ENCODE measurements at places on chromosomes 16 and 17.

DNA sequence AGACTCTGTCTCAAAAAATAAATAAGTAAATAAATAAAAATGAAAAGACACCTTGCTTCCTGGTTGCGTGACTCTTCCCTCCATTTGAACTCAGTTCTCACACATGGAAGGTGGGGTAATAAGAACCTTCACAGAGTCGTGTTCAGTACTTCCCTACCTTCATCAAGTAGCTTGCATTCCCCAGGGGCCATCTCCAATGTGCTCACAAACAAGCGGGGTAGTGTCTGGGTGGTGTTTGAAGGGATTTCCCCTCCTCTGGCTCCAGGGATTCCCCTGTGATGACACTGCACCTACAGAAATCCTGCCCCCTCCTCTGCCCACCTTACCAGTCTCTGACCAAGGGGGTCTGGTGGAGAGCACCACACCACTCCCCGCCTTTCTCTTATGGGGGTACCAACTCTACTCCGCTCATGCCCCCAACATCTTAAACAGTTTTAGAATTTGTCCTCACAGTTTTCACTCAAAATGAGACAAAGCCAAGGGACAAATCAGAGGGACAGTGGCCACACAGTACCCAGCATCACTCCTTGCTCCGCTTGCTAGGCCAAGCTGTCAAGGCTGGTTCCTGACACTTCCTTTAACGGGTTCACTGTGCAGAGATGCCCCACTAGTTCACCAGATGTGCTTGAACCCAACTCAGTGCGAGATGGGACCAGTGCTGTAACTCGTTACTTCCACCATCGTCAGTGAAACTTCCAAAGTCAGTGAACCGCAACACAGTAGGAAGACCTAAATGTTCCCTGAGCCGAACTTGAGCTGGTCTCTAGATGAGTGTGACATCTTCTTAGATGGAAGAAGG is 69.1 kb downstream of the COPRS start:
- no peak for DNase-seq

GRCh38 chr16:88787579-88788314 is 2.7 kb upstream of the PIEZO1 start:
- DNase-seq, result no peak

- peak; percentile 87 for DNase-seq
These were observed 16.9 kb upstream of the GLIS2 start for GRCh38 chr16:4298761-4299522.

GRCh38 chr16:6498858-6499257 is 833.8 kb upstream of the RBFOX1 start:
- no peak for DNase-seq

DNA sequence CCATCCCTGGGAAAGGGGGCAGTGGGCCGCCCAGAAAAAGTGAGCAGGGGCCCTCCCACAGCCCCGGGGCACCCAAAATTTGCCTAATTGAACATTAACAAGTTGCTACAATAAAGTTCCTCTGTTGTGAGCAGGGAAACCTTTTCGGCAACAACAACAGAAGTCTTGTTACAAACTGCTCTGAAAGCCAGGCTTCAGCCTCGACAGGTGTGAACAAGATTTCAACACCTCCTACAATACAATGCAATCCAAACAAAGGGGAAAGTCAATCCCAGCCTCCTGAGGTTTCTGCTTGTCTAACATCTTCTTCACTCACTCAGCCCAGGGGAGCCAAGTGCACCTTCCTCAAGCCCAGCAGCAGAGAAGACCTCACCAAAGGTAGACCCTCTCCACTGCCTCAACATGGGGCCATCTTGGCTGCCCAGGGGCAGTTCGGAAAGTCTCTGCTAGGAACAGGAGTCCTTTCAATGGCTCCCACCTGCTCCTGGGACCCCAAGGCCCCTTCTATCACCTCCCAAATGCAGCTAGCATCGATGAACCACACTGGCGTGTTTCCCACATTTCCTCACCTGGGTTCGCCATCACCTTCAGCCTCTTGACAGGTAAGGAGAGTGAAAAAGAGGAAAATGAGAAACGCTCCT is 19.1 kb downstream of the ZFHX3 start:
- DNase-seq, result no peak

DNA sequence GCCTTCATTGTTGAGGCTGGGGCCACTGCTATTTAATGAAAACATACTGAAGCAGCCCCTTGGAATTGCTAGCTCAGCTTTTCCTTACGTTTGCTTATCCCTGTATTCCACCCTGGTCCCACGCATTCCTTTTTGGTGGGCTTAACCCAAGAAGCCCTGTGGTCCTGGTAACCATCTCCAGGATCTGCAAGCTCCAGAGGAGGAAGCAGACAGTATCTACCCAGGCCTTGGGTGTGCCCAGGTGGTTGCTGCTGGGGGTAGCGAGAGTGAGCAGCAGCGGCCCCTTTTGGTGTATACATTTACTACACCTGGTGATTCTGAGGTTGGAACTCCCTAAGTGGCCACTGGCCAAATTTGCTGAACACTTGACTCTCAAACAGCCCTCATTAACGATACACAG is 97.7 kb downstream of the CBLN1 start:
- DNase-seq, result peak; percentile 58

- DNase-seq, result no peak
These were observed 8.9 kb upstream of the WSCD1 start for GRCh38 chr17:6061290-6061689.

DNA sequence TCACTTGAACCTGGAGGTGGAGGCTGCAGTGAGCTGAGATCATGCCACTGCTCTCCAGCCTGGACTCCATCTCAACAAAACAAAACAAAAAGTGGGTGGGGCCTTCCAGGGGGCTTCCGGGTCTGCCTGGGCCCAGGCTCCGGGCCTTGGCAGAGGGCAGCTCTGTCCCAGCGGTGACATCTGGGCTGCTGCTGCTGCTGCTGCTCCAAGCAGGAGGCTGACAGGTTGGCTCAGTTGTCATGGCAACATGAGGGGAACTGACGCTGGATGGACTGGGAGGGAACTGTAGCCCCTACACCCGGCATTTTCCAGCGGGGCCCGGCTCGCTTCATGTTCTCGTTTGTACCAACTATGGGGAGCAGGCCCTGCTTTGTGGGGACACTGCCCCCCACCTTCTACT is 4.0 kb downstream of the BAIAP3 start:
- DNase-seq, result peak; percentile 56

- no peak for DNase-seq
These were observed 46.9 kb downstream of the TK2 start for GRCh38 chr16:66503030-66503429.

GRCh38 chr16:87240211-87241136 is 76.7 kb downstream of the C16orf95 start:
- no peak for DNase-seq

DNA sequence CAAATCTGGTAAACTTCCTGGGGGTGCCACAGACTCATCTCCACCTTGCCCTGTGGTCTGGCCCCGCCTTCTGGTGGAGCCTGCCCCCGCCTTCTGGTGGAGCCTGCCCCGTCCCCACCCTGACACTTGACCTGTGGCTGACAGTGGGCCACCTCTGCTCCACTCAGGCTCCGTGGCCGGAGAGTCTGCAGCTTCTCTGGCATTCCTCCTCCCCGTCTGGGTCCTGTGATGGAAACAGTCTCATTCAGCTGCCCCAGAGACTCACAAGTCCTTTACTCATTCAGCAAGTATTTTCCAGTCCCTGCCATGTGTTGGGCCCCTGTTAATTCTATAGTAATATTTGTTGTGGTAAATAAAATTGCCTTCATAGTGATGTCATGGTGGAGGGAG is 21.0 kb upstream of the G6PC1 start:
- no peak for DNase-seq

- DNase-seq, result peak; percentile 24
These were observed 1.8 kb downstream of the MYH10 start for GRCh38 chr17:8628609-8629169.

DNA sequence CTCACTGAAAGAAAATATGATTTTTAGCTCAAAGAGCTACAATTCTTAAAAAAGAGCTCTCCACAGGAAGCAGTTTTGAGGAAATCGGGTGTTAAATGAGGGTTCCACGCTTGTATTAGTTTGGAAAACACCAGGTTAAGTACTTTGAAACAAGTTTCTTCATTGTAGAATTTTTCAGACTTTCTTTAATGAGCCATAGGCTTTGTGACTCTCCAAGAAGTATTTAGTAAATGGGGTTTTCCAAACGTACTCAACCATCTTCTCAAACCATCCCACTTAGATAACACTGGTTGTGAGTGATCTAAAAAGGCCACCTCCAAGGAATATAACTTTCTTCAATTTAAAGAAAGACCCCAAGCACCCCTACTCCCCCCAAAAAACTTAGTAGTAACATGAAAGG is 2.7 kb downstream of the ULK2 start:
- no peak for DNase-seq

DNA sequence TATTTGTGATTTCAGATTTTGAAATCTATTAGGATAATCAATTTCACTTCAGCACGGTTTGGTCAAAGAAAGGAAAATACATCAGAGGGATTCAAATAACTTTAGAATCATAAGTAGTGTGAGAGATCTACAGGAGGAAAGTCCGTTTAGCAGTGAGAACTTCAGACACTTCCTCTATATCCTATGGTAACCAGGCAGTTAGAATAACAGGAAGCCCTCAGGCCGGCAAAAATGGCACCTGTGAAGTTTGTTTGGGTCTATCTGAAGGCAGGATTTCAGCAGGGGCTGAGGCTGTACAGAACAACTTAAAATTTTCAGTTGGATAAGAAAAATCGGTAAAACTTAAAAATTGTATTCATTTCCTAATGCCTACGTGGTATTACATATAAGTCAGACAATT is 24.9 kb downstream of the KCNJ16 start:
- no peak for DNase-seq

GRCh38 chr17:16926061-16926511 is 45.8 kb downstream of the TNFRSF13B start:
- DNase-seq, result no peak

- DNase-seq, result no peak
These were observed 16.3 kb downstream of the ITGAD start for GRCh38 chr16:31409433-31409832.

DNA sequence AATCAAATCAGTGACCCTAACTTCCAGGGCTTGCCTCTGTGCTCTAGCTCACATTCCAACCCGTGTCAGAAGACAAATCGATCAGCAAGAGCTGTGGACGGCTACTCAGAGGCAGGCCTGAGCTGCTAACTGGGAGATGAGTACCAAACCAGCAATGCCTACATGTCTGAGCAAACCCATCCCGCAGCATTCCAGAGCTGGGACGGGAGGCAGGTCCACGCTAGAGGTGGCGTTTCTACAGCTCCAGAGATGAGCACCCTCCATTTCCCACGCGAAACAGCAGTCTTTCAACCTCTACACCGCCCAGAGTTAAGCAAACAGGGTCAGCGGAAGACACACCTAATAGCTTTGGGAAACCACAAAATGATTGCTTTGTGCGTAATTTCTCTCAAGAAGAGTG is 6.5 kb downstream of the NXN start:
- DNase-seq, result no peak

DNA sequence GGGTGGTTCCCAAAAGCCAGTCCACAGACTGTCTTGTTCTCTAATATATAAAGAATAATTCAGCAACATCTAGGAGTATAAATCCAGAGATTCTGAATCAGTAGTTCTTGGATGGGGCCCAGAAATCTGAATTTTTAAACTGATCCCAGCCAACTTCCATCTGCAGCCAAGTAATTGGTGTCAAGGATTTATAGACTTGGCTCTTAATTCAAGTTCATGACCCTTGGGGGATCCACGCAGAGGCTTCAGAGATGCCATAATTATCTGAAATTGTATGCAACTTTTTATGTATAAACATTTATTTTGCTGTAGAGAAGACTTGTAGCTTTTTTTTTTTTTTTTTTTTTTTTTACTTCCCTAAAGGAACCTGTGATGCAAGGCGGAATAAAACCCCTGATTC is 60.6 kb downstream of the HLF start:
- DNase-seq, result no peak

DNA sequence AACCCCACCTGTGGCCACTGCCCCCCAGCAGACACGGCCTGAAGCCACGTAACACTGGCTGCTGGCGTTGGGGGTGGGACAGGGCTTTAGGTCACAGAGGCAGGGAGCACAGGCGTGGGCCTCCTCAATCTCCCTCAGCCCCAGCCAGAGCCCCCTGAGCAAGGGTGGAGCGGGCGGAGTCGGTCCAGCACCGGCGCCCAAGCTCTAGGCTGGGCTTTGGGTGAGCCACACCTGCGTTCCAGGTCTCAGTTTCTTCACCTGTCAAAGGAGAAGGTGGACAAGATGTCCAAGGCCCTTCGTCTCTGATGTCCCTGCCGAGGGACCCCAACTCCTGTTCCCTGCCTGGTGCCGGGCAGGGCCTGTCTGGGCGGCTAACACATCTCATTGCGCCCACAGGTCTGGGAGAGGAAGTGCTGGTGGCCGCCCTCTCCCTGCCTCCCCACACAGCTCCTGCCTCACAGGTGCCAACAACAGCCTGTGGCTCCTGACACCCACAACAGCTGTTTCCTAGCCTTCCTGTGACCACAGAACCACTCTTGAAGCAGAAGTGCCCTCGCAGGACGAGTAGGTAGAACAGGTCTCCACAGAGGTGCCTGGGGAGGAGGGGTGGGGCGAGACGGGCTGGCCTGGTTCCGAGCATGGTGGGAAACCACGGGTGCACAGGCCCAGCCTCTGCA is 12.0 kb downstream of the FAM83G start:
- DNase-seq, result peak; percentile 17

GRCh38 chr16:86877108-86877507 is 298.8 kb downstream of the FOXL1 start:
- DNase-seq, result no peak

DNA sequence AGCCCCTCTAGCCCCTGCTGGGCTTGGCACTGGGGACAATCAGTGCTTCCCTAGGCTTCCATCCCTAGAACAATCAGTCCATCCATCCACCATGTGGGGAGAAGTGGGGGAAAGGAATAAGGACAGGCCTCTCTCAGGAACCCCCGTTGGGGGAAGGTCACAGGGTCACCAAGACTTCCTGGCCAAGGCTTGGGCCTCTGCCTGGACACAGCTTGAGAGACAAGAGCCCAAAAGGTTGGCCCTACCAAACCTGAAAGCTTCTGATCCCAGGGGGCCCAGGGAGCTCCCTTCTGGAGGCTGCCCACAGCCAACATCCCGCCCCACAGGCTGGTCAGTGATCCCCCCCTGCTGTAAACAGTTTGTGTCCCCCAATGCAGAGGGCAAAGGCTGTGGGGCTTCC is 16.2 kb upstream of the MTMR4 start:
- DNase-seq, result no peak
